NB4 (cell line): ENCODE measurements at places on chromosomes 5 and 9.
A peak's percentile ranks its signal among the peaks of the same experiment; 100 is the strongest.

- peak; percentile 42 for DNase-seq
These were observed 10.5 kb downstream of the MLLT3 start for GRCh38 chr9:20611691-20612287.

- DNase-seq = no peak
These were observed 30.4 kb upstream of the OTULINL start for GRCh38 chr5:14551211-14551610.

DNA sequence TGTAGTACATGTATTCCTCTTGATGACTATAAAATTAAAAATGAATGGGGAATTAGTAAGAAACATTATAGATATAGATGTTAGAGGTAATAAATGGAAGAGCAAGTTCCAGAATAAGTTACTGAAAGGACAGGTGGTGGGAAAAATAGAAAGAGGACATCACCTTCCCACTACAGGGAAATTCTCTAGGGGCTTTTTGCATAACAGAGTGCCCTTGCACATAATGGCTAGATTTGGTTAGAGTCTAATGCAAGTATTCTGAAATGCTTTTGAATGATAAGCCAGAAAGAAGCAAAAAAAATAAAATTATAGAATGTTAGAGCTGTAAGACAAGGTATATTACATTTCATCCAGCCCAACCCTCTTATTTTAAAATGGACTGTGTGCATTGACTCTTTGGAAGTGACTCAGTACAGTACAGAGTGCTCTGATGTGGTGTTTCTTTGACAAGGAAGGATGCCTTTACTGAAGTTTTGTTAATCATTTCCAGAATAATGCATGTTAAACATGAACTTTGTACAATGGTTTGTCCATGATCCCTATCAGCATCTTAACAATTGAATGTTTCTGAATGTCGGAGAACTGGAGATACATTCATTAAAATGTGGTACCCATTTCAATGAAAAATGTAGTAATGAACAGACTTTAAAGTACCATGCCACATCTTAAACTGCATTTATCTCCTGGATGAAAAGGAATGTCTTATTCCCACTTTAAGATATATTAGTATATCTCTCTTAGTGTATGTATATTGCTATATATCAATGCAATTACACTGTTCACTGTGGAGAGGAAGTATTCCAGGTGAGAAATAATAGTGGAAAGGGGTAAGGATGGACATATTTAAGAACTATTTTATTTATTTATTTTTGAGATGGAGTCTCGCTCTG is 391.1 kb downstream of the ADGRV1 start:
- no peak for DNase-seq

- DNase-seq = no peak
These were observed 14.7 kb downstream of the ERP44 start for GRCh38 chr9:100084128-100084453.

DNA sequence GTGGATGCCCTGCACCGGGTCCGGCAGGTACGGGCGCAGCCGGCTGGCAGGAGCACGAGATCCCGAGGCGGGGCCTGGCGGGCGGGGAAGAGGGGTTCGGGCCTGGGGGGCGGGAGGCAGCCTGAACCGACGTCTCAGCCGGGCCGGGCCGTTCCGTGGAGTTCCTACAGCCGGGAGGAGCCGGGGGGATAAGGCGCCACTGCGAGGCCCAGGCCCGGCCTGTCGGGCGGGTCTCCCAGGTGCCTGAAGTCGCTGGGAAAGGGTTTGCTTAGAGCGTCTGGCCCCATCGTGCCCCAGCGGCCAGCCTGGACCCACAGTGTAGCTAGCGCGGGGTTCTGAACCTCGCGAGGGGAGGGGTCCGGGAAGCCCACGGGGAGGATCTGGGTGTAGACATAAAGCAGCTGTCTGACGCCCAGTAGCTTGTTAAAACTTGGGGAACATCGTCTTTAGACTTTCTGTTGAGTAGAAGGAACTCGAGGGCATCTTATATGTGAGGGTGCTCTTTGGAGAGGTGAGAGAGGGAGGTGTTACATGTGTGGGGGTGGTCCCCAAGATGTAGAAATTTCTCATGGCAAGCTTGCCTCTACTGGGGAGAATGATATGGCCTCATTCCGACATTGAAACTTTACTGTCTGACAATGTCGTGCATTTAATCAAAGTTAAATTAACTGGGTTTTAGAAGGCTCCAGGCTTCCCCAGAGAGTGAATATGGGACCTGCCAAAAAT is 524 bp downstream of the FUBP3 start:
- peak; percentile 21 for DNase-seq

DNA sequence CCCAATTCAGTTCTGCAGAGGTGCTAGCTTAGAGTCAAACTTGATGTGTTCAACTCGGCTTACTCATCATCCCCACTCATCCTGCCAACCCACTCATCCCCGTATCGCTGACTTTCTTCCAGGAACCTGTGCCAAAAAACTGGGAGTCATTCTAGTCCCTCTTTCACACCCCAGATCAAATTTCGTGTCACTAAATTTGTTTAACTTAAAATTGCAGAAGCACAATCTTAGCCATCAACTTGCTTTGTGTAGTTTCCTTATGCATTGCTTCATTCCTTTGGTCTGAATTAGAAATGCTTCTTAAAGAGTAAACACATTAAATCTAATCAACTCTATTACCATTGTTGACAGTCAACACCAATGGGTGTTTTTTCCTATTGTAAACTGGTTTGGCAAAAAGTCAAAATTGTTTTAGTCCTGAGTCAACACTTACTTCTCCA is 162.4 kb downstream of the TTC39B start:
- DNase-seq = no peak

- DNase-seq = no peak
These were observed 48.8 kb upstream of the SNAPC3 start for GRCh38 chr9:15373881-15374280.

DNA sequence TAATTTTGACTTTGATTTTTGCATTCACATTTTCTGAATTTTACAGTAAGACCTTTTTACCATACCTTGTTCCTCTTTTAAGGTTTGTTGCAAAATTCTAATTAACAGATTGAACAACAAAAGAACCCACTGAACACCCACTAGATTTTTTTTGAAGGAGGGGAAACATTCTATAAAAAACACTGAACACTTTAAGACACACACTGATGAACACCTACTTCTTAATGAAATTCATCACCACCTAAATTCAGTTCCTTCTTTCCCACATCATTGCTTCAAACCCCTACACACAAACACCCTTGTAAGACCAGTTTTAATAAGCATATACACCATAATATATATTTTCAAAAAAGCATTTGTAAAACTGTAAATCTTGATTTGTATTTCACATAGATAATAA is 559.0 kb upstream of the MEF2C start:
- no peak for DNase-seq

GRCh38 chr5:133370904-133371303 is 241.4 kb downstream of the FSTL4 start:
- no peak for DNase-seq

- DNase-seq = no peak
These were observed 54.4 kb upstream of the ASS1 start for GRCh38 chr9:130390390-130390789.

- no peak for DNase-seq
These were observed 24.6 kb downstream of the CSF2 start for GRCh38 chr5:132098151-132098594.

- no peak for DNase-seq
These were observed 91.1 kb downstream of the ENC1 start for GRCh38 chr5:74549384-74549783.

DNA sequence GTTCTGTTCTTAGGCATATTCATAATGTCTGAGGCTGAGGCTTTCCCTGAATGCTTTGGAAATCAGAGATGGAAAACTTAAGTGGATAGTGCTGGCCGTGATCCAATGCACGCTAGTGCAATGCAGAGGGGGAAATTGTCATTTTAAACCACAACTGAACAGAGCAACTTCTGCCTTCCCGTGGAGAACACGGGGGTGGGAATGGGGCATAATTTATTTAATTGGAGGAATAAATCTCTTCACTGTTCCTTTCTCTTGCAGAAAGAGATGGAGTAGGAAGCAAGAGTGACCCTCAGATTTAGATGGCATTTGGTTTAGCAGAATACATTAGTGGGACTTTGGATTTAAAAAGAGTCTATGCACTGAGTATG is 22.9 kb upstream of the NREP start:
- DNase-seq = no peak

- DNase-seq = no peak
These were observed 6.7 kb downstream of the PTCH1 start for GRCh38 chr9:95509851-95510708.

DNA sequence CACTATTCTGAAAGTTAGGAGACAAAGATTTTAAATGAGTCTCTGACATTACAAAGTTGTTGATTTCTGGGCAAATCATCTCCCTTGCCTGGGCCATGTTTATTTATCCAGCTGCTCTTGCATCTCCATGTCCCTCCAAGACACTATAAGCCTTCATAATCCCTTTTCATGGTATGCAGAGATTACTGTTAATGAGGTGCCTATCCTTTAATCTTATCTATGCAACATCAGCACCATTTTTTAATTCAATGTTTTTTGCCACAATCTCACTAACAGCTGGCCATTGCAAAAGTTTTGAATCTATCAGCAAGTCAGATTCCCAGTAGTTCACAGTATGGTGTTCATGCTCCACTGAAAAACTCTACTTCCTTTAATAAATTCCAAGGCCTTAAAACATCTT is 108.5 kb upstream of the PTPRD start:
- DNase-seq = no peak

GRCh38 chr9:129075996-129076639 is 4.8 kb upstream of the DOLPP1 start:
- DNase-seq = no peak

- no peak for DNase-seq
These were observed 74.1 kb upstream of the RPS23 start for GRCh38 chr5:82352146-82352791.

DNA sequence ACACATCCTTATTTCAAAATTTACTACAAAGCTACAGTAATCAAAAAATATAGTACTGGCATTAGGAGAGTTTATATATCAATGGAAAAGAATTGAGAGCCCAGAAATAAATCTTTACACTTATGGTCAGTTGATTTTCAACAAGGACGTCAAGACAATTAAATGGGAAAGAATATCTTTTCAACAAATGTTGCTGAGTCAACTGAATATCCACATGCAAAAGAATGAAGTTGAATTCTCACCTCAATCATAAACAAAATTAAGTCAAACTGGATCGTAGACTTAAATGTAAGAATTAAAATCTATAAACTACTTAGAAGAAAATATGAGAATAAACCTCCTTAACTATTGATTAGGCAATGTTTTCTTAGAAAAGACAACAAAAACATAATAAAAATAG is 61.5 kb upstream of the PRR16 start:
- no peak for DNase-seq

GRCh38 chr9:90697808-90698207 is 55.2 kb upstream of the DIRAS2 start:
- no peak for DNase-seq

DNA sequence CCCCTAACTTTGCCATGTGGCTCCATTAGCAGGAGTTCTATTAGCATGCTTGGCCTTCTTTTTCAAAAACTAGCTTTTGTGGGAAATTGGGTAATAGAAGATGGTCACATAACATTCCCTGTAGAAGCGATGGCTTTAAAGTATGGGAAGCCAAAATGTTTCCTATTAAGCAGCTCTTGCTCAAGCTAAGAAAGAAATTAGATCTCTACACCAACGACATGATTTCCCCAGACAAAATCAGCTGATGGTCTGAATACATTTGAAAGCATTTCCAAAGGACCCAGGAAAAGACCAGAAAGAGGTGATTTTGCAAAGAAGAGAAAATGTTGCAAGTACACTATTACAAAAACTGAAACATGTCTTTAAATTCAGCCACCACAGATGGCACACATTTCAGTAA is 4.8 kb upstream of the NFIL3 start:
- peak; percentile 27 for DNase-seq

DNA sequence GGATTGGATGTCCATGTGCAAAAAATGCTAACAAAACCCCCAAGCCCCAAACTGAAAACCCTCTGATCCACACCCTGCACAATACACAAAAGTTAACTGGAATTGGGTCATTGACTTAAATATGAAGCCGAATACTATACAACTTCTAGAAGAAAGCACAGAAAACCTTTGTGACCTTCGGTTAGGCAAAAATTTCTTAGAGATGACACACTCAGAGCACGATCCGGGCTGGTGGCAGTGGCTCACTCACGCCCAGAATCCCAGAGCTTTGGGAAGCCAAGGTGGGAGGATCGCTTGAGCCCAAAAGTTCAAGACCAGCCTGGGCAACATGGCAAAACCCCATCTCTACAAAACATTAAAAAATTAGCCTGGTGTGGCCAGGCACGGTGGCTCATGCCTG is 1.8 kb upstream of the DIPK1B start:
- DNase-seq = no peak

- DNase-seq = no peak
These were observed 27.0 kb downstream of the TTLL11 start for GRCh38 chr9:122065923-122066629.

GRCh38 chr9:111598733-111599091 is 735 bp downstream of the PTGR1 start:
- peak; percentile 43 for DNase-seq

GRCh38 chr5:107542428-107542827 is 128.3 kb downstream of the EFNA5 start:
- DNase-seq = no peak

GRCh38 chr9:115118879-115119218 is 892 bp upstream of the TNC start:
- DNase-seq = peak; percentile 48

DNA sequence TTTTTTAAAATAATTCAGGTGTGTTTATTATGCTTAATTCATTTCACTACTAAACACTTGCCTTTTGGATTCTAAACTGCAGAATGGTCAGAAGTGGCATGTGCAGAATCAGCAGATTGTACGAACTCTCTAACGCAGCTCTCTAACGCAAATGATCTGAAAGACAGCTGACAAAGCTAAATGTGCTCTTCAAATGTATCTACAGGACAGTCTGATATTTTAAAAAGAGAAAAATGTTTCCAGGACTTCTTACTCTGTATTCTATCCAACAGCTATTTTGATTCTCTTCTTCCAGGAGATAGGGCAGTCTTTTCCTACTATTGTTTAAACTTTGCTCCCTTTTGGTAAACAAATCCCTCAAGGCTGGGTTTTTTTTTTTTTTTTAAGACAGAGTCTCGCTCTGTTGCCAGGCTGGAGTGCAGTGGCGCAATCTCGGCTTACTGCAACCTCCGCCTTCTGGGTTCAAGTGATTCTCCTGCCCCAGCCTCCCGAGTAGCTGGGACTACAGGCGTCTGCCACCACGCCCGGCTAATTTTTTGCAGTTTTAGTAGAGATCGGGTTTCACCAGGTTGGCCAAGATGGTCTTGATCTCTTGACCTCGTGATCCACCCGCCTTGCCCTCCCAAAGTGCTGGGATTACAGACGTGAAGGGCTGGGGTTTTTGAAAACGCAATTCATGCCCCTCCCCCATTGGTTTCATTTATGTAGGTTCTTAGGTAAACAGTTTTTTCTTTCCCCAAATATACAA is 1.2 kb downstream of the NMRK1 start:
- no peak for DNase-seq

- DNase-seq = no peak
These were observed 238.6 kb downstream of the ENC1 start for GRCh38 chr5:74401946-74402320.

GRCh38 chr5:33281431-33281843 is 159.3 kb upstream of the TARS1 start:
- DNase-seq = no peak
